ENCODE measurements at places on chromosomes 2 and 18.

DNA sequence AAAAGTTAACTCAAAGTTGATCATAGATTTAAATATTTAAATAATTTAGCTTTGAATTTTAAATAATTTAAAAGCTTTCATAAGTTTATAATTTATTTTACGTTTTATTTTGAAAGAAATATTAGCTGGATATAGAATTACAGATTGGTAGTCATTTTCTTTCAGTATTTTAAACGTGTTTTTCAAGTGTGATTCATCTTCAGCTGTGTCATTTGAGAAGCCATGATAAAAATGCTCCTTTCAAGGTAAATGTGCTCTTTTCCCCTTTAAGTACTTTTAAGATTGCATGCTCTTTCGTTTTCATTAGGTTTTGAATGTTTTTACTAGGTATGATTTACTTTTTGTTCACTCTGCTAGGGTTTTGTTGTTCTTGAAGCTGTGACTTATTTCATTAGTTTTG, 116.8 kb upstream of the FIGN start:
- DNase-seq: no peak

DNA sequence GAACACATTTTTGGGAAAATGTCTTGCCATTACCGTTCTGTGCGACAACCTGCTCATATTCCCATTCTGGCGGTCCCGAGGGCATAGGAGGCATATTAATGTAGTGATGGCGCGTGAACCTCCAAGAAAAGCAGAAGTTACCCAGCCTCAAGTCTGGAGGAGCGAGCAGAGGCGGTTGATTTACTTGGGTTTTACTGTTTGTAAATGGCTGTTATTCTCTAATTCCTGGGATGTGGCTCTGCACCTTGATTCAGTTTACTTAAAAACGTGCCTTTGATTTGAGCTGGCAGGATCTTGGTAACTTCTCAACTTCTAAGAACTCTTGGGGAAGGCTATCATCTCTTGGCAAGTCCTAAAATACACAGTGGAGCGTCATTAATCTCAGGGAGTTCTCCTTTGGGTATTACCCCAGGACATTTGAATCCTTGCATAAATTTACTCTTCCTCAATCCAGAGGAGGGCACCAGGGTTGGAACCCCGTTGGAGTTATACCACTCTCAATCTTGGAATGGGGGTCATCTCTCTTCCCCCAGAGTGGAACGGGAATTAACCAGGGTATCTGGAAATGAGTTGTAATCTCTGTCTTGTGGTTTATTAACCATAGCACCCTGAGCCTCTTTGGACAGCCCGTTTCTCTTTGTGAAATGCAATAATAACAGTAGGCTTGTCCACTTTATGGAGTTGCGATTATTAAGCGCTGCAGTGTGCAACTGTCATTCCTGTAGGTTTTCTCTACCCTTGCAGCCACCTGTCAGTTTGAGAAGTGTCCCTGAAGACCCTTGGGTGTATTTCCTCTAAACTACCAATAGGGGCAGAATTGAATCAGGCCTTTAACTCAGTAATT, 2.1 kb downstream of the HK2 start:
- peak; percentile 73 for DNase-seq

DNA sequence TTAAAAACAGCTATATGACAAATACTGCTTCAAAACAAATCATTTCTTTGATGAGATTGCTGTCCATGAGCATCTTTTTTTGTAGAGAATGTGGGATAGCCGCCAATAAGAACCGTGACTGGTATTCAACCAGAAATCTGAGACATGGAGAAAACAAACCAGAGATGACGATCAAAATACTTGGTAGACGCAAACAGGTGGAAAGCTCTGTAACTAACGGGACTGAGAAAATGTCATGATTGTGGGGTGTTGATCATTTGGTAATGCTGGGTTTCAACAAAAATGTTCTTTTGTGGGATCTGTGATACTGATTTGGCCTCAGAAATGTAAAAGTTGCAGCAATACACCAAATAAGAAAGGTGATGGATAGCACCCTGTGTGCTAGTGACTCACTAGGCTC, 364.8 kb downstream of the NYAP2 start:
- no peak for DNase-seq

- no peak for DNase-seq
Observed at GRCh38 chr18:42048158-42048557, 93.1 kb downstream of the PIK3C3 start.

- DNase-seq: no peak
Observed at GRCh38 chr2:54839461-54840255, 116.2 kb downstream of the EML6 start.

GRCh38 chr18:23316988-23317387, 136.1 kb upstream of the RIOK3 start:
- no peak for DNase-seq

DNA sequence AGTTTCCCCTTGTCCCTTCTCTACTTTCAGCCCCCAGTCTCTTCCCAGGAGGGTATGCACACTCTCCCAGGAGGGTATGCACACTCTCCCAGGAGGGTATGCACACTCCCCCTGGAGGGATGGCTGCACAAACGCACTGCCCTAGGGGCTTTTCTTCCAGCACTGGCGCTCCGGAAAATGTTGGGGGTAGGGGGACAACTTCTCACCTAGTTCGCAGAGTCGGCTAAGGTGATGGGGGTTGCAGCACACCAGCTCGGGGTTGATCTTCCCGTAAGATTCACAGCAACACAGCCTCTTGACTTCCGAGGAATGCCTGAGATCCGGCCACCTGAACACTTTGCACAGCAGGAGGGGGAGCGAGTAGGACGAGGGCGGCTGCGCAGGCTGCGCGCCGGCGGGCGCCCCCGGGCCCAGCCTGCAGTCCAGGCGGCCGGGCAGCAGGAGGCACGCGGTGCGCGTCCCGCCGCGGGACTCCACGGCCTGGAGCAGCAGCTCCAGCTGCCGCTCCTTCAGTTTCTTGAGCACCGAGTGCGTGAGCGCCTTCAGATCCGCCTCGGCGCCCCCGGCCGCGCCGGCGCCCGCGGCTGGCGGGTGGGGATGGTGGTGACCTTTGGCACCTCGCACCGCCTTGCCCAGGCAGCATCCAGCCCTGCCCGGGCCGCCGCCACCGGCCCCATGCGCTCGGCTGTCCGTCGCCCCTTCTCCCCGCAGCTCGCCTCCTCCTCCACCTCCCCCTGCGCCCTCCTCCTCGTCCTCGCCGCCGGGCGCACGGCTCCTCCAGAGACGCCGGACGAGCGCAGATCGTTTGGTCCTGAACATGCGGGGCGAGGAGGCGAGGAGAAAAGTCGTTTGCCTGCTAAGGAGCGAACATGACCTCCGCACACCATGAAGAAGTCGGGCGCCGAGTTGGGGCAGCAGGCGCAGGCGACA, 894 bp downstream of the SMAD7 start:
- no peak for DNase-seq

- no peak for DNase-seq
Observed at GRCh38 chr18:49025426-49025766, 74.6 kb upstream of the SMAD7 start.

- peak; percentile 24 for DNase-seq
Observed at GRCh38 chr18:36095936-36096519, 28.7 kb upstream of the RPRD1A start.

GRCh38 chr2:191170301-191170636, 19.5 kb upstream of the STAT4 start:
- no peak for DNase-seq

DNA sequence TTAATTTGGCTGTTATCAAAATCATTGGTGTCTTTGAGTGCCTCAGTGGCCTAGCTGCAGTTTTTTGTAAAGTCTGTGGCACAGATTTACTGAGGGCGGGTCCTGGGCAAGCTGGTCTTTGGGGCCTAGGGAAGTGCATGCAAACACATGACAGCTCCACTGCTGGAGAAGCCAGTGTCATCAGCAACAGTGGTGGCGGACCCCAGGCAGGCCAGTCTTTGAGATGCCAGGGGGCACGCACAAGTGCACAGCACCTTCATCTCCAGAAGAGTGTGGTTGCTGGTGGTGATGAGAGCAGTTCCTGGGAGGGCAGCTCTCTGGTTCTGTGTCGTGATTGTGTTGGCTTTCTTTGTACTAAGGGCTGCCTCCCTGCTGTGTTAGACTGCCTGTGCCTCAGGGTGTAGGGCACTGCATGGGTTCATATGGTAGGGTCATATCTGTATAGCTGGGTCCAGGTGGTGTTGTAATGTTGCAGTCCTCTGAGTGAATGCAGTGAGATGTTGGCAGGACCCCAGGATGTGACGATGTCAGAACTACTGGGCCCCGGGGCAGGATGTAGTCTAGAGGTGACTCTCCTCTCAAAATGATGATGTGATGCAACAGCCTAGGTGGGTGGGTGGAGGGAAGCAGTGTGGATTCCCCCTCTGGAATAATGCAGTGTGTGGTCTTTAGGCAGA, 646.7 kb upstream of the CDH2 start:
- DNase-seq: no peak

GRCh38 chr2:95225658-95226057, 18.3 kb downstream of the ZNF892 start:
- no peak for DNase-seq

DNA sequence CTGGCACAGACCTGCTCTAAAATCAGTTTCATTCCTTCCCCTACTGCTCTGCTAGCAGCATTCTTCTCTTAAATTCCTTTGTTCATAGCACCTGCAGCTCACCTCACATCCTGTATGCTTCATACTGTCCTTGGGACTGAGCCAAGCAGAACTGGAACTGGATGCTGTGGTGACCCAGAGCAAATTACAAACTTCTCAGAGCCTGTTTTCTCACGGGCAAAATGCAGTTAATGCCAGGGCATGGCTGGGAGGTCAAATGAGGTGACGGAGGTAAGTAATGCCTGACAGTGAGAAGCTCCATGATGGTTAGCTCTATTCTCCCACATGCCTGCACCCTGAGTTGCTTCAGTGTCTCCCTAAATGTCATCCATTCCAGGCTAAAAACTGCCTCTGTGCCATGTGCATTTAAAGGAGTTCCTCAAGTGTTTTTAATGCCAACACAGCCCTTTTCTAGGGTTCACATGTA, 29.7 kb downstream of the C2orf42 start:
- DNase-seq: no peak

- peak; percentile 41 for DNase-seq
Observed at GRCh38 chr2:23385748-23386338, 864 bp downstream of the KLHL29 start.

GRCh38 chr2:96703021-96703751, 36.7 kb downstream of the LMAN2L start:
- DNase-seq: no peak

DNA sequence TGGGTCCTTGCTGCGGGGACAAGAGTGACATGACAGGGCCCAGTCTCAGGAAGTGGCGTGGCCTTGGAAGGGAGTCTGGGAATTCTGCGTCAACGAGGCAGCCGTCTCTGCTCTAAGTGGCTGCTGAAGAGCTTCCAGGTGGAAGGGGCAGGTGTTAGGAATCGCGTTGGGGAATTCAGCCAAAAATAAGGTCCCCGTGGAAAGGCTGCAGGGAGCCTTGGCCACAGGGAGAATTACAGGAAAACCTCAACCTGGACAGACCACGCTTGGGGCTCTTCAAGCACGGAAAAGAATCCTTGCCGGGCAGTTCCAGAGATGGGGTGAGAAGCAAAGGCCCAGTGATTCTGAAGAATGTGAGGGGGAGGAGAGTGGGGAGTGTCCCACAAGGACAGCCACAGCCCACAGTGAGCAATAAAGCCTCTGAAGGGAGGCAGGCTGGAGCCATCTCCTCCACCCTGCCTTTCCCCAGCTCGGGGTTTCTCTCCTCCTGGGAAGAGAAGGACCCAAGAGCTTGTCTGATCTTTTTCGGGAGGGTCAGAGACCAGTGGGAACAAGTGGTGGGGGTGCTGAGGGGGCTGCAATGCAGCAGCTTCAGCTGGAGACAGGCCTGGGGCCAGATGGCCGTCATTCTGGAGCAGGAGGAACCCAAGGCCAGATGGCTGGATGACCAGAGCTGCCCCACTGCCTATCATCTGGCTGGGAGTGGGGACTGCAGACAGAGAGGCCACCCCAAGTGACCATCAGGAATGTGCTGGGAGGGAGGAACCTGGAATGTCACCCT, 106.4 kb upstream of the SMAD2 start:
- DNase-seq: no peak

DNA sequence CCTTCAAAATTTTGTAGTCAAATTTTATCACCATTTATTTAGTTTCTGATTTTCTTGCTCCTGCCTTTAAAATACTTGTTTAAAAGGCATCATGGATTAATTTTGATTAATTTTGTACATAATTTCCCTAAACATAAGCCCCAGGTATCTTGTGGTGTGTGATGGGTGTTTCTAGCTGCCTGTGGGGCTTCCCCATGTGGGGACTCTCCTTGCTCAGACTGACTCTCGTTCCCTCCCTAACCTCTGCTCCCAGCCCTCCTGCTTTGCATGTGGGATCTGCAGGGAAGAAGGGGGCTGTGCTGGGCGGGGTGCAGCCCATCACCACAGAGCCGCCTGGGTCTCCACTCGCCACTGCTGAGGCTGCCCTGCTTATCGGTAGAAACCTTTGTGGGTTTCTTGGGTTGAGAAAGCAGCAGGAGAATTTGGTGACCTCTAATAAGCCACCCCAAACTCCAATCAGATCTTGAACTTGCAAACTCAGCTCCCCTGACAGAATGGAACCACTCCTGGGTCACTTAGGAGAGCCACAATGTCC, 72.5 kb downstream of the MRPS9 start:
- no peak for DNase-seq

DNA sequence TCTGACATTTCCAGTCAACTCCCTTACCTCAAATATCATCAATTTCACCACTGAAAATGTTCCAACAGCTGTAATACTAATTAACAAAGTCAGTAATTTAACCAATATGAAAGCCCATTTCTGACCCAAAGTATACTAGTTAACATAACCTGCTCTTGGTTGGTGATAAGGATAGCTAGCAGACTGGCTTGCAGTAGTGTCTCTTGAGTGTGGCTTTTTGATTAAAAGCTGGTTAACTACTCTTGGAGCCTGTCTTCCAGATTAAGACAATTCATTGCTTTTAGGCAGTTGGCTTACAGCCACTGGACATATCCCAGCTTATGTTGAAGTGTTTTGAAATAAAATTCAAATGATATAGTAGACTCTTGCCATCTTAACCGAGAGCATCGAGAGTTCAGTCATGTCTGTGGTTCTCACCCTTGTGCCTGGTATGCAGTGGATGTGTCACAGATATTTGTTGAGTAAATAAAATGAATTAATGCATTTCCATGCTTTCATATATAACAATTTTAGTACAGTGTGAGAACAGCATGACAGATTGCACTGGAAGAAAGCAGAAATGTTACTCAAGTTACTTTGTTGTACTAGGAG, 158.1 kb downstream of the TANC1 start:
- DNase-seq: no peak

GRCh38 chr2:216773072-216773471, 77.7 kb upstream of the IGFBP5 start:
- no peak for DNase-seq

GRCh38 chr18:35680139-35680551, 98.6 kb downstream of the GALNT1 start:
- DNase-seq: no peak

DNA sequence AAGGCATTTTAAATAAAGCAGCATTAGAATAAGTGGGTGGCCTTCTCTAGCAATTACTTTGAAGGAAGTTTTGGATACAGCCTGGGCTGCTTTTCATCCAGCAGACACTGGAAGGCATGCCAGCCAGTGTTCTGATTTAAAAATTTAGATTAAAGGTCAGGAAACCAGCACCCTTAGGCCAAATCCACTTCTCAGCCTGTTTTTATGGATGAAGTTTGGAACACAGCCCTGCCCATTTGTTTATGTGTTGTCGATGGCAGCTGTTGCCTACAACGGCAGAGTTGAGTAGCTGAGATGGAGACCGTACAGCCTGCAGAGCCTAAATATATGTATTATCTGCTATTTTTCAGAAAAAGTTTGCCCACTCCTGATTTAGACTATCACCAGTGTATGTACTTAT, 313.6 kb upstream of the ACVR2A start:
- DNase-seq: no peak
